ENCODE measurements at places on chromosomes 4 and X.

- DNase-seq, result no peak
Measured at GRCh38 chr4:55447108-55447708, 51.5 kb downstream of the TMEM165 start.

DNA sequence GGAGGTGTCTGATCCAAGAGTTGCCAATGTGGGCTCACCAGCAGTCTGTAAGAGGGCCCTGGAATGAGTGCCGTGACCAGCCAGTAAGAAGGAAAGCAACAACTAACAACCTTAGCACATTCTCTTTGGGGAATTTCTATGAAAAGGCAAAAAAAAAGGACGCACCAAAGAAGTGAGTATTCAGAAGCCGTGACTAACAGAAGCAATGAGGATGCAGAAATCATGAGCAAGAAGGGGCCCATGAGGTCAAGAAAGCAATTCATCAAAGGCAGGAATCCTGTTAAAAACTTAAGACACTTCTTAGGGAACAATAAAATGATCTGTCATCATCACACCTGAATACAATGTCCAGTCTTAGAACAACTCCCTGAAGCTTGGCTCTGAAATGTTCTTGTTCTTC is 260.5 kb downstream of the RAPGEF2 start:
- DNase-seq, result no peak

DNA sequence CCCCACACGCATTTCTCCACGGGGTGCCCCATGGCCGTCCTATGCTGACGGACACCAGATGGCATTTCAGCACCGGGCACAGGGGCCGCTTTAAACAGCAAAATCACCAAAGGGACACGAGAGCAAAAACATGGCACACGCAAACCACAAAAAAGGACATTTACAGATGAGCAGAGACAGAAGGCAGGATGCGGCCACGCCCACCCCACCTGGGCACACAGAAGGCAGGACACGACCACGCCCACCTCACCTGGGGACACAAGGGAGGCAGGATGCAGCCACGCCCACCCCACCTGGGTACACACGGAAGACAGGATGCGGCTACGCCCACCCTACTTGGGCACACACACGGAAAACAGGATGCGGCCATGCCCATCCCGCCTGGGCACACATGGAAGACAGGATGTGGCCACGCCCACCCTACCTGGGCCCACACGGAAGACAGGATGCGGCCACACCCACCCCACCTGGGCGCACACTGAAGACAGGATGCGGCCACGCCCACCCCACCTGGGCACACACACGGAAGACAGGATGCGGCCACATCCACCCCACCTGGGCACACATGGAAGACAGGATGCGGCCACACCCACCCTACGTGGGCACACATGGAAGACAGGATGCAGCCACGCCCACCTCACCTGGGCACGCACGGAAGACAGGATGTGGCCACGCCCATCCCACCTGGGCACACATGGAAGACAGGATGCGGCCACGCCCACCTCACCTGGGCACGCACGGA is 69.1 kb downstream of the FAM53A start:
- no peak for DNase-seq

- no peak for DNase-seq
Measured at GRCh38 chr4:61786211-61786610, 586.1 kb downstream of the ADGRL3 start.

DNA sequence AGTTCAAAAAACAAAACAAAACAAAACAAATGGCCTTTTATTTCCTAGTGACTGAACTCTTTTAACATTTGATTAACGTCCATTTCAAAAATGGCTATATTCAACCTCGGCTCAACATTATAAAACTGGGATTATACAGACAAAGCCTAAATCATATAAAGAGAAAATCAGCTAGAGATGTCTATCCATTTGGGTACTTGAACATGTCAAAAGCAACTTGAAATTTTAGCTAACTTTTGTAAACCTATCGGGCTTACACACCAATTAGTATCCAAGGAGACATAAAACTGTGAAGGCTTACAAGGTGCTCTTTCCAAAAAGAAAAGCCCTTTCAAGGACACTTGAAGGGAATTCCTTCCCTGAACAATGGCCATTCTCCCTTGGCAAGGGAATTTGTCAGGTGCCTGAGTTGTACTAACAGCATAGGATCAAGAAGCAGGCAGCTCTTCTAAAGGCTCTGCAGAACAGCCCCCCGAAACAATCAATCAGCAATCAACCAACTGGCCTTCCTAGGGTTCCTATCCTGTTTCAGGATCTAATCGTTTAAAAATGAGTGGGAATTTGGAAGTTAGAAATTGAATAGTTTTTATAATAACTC is 633.7 kb upstream of the HTR2C start:
- no peak for DNase-seq

DNA sequence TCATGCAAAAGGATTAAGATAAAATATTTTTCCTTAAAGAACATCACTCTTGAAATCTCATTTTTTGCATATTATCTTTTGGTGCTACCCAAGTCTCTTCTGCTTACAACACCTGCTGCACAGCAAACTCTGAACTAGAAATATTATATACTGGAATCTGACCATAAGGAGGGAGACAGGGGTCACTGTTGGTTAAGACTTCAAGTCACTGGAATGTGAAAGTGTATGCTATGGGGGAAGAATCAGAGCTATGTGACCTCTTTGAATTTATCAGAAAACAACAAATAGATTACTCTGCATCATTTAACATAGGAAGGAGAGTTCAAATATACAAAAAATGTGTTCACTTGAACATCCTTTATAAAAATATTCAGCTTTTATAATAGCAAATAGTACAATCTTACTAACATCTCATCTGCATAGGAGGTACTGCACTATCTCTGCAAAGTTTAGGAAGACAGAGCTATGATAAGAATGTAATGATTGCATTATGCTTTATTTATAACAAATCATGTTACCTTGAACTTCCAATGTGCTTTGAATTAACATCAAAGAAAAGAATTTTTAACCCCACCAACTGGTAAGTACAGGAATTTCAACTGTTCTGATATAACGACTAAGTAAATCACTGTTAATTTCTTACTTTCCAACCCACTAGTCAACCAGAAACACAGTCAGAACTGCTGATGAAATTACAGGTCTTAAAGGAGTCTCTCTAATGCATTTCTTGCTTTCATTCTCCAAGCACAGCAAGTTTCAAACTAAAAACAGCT is 69.8 kb downstream of the ZNF827 start:
- no peak for DNase-seq

- DNase-seq, result no peak
Measured at GRCh38 chrX:31546126-31546525, 474.3 kb upstream of the FTHL17 start.

GRCh38 chr4:6472387-6473263 is at the start of gene PPP2R2C:
Gene PPP2R2C (minus strand): TSS chr4:6472614. CDS start chr4:6472229, 385 bp downstream.
- DNase-seq, result peak; percentile 48

- no peak for DNase-seq
Measured at GRCh38 chrX:56764975-56765791, 36.1 kb downstream of the NBDY start.

DNA sequence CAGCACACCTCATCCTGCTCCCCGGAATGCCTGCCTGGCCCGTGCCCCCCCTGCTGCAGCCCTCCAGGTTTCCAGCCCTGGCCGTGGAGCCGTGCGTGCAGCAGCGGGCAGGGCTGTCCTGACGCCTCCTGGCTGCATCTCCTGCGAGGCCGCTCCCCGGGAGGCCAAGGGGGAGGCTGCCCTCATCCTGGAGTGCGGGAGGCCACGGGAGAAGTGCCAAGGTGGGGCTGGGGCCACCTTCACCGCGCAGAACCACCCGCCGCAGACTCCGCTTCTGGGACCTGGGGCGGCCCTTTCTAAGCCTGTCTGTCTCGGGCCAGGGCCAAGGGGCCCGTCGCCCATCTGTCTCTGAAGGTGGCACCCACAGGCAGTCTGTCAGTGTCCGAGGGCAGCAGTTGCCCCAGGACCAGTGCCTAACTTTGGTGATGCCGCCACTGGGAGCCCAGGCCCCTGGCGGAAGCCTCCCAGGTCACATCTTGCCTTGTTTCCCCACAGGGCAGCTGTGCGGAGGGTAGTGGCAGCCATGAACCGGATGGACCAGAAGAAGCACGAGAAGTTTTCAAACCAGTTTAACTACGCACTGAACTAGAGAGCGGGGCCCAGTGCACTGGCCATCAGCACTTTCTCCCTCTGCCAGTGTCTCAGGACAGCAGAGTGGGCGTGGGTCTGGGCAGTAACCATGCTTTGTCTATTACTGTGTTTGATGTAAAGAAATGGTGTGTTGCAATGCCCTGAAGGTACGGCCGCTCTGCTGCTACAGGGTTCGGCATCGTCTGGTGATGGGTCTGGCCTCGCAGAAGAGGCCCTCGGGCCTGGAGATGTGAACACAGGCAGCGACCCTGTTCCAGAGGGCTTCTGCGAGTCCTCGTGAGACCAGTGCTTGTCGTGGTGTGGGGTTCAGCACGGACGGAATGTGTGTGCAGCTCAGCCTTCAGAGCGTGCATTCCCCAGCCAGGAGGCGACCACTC is 20.6 kb downstream of the NKX1-1 start:
- no peak for DNase-seq

DNA sequence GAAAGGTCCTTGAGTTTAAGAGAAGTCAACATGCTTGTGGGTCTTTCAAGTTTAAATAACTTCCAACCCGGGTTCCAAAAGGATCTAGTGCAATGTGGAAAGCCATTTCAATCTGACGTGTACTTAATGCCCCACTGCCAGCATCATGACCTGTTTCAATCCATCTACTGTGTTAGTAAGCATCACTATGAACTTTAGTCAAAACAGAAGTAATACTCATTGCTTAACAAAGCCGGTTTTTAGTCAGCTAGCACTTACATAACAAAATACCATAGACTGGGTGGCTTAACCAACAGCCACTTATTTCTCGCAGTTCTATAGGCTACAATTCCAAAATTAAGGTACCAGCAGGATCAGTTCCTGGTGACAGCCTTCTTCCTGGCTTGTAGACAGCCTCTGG is 677.5 kb downstream of the DMD start:
- DNase-seq, result no peak

- peak; percentile 37 for DNase-seq
Measured at GRCh38 chr4:88843067-88843685, 145.5 kb upstream of the NAP1L5 start.

- peak; percentile 16 for DNase-seq
Measured at GRCh38 chr4:147157860-147158701, 212.4 kb upstream of the TTC29 start.

GRCh38 chrX:46218373-46218772 is 326.8 kb downstream of the ZNF674 start:
- DNase-seq, result no peak

- DNase-seq, result no peak
Measured at GRCh38 chr4:2277956-2278355, 16.0 kb upstream of the MXD4 start.

DNA sequence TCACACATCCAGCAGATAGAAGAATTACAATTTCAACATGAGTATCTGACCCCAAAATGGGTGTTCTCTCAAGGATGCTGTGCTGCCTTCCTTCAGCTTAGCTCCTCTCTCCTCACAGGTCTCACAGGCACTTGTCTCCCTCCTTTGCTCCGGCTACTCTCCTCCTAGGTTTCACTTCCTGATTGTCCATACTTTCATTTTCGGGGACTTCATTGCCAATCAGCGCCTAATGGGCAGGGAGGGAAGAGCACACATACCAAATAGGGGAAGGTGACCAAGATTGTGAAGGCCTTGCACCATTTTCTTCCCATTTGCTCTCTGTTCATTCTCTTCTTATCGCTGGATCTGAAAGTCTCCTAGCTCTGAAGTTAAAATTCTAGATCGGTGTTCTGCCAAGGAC is 125.4 kb upstream of the EOLA2 start:
- DNase-seq, result no peak

- DNase-seq, result no peak
Measured at GRCh38 chr4:6727081-6727942, 11.3 kb downstream of the BLOC1S4 start.

- DNase-seq, result peak; percentile 92
Measured at GRCh38 chr4:3827616-3828492, 61.7 kb downstream of the ADRA2C start.

DNA sequence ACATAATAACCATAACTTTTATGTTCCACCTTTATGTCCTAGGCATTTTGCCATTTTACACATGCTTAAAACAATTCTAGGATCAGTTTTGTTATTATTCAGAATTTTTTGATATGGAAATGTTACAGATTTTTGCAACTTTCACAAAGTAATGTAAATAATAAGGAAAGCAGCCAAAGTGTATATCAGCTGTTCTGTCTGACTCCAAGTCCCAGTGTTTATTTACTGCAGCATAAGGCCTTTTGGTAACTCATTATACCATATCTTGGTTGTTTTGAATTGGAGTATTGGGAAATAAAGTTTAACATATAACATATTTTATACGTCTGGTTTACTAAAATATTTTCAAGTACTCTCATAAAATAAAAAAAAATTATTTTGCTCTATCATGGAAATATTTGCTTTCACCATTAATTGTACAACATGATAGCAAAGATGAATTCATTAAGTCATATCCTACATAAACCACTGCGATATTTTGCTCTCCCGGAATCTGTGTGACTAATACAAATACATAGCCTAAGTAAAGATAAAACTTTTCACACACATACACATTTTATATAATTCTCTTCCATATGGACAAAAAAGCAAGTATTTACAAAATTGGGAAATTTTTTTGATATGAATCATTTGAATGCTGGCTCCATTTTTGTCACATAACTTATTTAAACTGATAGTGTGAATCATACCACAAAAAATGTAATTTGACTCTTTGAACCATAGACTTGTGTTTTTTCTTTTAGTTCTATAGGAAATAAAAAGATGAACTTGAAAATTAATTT is 399.0 kb downstream of the PABPC4L start:
- DNase-seq, result no peak

DNA sequence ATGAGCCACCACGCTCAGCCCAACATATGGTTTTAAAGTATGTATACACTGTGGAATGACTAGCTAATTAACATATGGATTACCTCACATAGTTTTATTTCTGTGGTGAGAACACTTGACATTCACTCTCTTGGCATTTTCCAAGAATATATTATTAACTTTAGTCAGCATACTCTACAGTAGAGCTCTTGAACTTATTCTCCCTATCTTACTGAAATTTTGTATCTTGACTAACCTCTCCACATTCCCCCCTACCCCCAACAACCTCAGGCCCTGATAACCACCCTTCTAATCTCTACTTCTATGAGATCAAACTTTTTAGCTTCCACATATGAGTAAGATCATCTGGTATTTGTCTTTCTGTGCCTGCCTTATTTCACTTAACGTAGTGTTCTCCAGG is 38.6 kb upstream of the AGA start:
- no peak for DNase-seq

DNA sequence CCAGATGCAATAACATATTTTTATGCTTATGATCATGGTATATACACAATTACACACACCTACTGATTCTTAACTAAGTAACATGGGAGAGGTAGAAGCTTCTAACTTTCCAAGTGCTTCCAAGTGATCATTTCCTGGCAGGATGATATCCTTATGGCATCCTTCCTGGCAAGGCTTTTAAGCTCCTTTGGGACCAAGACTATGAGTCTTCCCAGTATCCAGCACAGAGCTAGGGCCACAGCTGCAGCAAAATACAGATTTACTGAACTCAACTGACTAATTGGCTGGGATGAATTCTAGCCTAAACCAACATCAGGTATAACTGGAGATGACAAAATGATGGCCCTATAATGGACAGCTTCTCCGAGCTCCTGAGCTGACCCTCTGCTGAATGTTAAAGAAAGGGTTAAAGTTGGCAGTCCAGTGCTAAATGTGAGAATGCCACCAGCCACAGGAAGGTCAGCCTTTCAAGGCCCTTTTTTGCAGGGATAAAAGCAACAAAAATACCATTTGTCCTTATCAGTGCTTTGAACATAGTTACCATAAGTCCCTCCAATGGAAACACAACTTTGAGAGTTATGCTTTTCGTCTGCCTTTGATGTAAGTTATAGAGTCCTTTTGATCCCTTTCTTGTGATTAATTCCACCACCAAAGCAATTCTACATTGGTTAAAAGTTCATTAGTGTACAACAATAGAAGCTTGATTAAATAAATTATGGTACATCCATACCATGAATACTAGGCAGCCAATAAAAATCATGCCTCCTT is 73.4 kb downstream of the MGST2 start:
- DNase-seq, result no peak
